ENCODE measurements at places on chromosomes 12 and 14.

DNA sequence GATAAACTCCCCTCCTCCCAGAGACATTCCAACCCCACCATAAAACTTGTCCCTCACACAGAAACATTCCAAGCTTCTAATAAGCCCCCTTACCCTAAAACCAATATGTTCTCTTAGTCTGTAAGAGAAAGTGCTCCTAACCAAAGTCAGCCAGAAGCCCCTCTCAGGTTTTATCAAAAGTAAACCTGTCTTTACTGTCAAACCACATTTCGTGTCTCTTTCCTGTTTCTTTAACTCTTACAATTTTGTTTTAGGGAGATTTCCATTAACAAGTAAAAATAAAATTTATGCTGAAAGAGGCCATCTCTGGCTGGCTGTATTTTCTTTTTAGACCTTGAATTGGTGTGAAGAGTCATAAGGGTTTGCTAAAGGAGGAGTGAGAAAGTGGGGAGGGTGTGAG, 29.8 kb upstream of the CAPRIN2 start:
- DNase-seq = no peak

GRCh38 chr14:22821193-22822015, 6.2 kb upstream of the SLC7A7 start:
- DNase-seq = no peak

DNA sequence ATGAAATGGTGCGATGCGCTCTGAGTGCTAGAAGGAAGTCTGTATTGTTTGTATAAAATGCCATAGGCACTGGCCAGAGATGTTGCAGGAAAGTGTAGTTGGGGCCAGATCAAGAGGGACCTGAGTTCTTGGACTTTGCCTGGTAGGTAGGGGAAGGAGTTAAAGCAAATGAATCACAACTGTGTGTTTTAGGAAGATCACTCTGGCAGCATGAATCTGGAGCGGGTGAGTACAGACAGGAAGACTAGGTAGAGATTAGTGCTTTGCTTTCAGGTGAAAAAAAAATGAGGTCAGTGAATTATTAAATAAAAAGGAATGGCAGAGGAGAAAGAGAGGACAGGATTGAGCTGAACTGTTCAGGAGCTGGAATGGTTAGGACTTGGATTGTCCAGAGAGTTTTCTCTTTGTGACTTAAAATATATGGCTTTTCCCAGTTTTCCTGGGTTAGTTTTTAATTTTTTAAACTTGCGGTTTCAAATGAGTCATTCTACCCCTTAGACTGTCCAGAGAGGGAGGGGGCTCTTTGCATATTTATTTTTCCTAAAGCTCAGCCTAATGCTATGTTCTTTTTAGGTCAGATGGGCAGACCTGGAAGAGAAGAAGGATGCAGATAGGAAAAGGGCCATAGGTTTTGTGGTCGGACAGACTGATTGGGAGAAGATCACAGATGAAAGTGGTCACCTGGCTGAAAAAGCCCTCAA, 41.1 kb downstream of the PROX2 start:
- no peak for DNase-seq

- DNase-seq = no peak
Observed at GRCh38 chr12:94150240-94151121, 2.1 kb downstream of the PLXNC1 start.

DNA sequence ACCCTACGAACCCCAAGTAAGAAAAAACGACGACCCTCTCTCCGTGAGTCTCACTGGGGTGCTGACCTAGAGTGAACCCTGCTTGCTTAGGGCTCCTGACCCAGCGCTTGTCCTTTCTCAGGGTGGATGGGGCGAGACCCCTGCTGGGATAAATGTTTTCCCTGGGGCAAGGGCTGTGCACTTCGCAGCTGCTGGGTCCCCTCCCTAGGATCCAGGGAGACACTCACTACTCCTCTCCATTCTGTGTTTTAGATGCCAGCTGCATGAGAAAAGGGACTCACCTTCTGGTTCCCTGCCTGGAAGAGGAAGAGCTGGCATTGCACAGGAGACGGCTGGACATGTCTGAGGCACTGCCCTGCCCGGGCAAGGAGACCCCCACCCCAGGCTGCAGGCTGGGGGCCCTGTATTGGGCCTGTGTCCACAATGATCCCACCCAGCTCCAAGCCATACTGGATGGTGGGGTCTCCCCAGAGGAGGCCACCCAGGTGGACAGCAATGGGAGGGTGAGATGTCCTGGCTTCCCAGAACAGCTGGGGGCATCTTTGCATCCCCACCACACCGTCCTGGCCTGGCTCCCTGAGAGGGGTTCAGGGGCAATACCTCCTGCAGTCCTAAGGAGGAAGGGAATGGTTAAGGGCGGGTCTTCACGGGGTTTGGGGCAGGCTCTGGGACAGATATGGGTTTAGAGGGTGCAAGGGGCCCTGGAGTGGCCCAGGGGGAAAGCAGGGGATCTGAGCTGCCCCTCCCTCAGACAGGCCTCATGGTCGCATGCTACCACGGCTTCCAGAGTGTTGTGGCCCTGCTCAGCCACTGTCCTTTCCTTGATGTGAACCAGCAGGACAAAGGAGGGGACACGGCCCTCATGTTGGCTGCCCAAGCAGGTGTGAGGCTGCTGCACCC, 663 bp downstream of the ANKRD33 start:
- no peak for DNase-seq

- no peak for DNase-seq
Observed at GRCh38 chr14:34971381-34971780, 11.4 kb upstream of the SRP54 start.

GRCh38 chr14:52694761-52695480, 437 bp downstream of the ERO1A start:
- no peak for DNase-seq

DNA sequence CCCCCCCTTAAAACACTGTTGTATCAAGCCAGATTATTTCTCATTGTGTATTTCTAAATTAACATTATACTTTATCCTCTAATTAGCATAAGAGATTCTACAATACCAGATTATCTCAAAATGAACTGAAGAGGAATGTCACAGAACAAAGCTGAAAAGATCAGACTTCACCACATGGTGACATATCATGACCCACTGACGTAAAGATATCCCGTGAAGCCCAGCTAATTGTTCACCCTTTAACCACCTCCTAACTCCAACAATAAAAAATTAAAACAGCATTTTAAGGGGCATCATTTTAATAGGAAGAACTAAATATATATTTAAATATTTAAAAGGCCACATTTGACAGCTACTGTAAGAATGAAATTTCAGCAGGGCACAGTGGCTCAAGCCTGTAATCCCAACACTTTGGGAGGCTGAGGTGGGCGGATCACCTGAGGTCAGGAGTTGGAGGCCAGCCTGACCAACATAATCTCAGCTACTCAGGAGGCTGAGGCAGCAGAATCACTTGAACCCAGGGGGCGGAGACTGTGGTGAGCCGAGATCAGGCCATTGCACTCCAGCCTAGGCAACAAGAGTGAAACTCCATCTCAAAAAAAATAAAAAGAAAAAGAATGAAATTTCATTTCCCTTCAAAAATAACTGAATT, 29.0 kb downstream of the CDK17 start:
- no peak for DNase-seq

DNA sequence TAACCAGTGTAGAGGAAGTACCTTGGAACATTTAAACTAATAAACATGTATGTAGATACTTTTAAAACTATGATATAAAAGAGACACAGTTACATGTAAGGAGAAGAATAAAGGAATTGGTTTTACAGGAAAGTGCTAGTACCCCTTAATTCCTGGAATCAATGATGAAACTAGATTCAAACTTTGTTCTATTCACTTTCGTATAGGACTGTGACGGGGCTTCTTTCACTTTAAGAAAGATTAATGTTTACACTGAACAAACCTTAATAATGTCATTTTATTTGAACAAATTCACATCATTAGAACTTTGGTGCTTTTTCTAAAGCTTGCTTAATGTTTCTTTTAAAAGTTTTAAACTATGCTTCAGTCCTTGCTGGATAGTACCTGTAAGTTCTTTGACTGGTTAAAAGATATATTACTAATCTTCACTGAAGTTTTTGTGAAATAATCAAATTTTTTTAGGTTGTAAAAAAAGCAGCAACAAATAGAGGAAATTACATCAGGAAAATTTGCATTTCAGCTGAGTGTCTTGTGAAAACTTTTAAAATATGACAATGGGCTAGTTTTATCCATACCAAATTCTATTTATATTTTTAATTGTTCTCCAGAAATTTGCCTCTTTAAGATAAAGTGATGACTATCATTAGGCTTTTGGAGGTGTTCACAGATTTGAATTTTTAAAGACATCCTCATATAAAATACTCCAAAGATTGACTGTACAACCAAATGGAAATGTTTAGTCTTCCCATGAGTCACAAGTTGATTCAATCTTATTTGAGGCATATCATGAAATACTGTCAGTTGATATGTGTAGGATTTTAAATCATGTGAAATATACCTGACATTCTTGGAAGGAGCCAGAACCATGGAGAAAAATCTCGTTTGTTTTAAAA, 36.2 kb downstream of the PAPOLA start:
- no peak for DNase-seq

- DNase-seq = no peak
Observed at GRCh38 chr12:58711974-58712373, 208.3 kb downstream of the LRIG3 start.

- DNase-seq = no peak
Observed at GRCh38 chr14:22200977-22201605, 387.9 kb downstream of the DAD1 start.

Measured in pulmonary artery endothelial cell (primary cell).